ENCODE measurements at places on chromosomes 6 and 20. TPM values are rescaled to one million over a fixed set of nuclear protein-coding genes. Genes with fewer than 3 reads are reported as not detected.

- no peak for DNase-seq
These were observed 99.1 kb upstream of the KCNK16 start for GRCh38 chr6:39421383-39422225.

DNA sequence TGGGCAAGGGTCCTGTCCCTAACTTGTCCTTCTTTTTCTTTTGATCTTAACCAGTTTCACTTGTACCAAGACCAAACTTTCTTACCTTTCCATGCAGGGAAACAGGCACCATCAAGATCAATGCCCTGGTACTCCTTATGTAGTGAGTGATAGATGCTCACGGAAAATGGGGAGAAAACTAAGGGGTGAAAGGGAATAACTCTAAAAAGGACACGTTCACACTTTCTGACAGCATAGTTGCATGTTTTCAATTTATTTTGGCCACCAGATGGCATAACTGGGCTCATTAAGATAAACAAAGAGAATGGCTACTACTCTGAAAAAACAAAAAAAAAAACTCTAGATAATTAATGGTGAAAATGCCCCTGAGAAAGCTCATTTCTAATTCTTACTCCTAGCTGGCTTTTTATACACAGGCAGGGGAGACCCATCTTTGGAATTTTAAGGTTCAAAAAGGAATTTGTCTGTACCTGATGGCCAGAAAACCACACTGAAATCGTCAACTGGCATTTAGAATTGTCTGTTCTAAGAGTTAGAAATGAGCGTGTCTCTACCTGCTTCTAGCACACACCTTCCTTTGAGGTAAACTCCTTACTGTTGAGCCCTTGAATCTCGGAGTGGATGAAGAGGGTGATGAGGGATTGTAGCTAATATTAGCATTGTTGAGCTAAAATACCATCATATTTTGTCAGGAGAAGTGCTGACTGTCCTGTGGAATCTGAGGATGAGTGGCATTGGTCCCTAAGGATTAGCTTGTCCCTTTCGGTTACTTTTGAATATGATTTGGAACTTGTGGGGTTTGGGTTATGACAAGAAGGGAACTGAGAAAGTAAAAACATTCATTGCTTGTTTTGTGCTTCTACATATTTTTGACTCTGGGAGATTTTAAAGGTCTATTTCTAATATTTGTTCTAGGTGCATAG lies 62.2 kb upstream of the DDR1 start:
- peak; percentile 36 for DNase-seq

- DNase-seq: peak; percentile 18
These were observed 97.7 kb downstream of the SYCP2 start for GRCh38 chr20:59835448-59836395.

- DNase-seq: no peak
These were observed 12.0 kb downstream of the ZNF217 start for GRCh38 chr20:53581444-53582250.

- DNase-seq: no peak
These were observed 58.9 kb downstream of the MYH7B start for GRCh38 chr20:35014537-35014936.

Gene NOX3
- not detected for total RNA-seq

Gene STK35
- total RNA-seq: 11.6 TPM

All from fibroblast of lung (primary cell).